ENCODE measurements at places on chromosomes 6 and 20. TPM values are rescaled to one million over a fixed set of nuclear protein-coding genes. Genes with fewer than 3 reads are reported as not detected.

GRCh38 chr6:71284785-71285184 lies 3.8 kb upstream of the OGFRL1 start:
- no peaks in the 10 kb centered on the region for H3K27me3 ChIP-seq
- no peak overlapping the region for H3K27ac ChIP-seq
- no peak overlapping the region for H3K4me3 ChIP-seq
- no peak for DNase-seq
- no peaks in the 10 kb centered on the region for H3K36me3 ChIP-seq
- peaks cover 7% of the 10 kb centered on the region for H3K4me1 ChIP-seq

DNA sequence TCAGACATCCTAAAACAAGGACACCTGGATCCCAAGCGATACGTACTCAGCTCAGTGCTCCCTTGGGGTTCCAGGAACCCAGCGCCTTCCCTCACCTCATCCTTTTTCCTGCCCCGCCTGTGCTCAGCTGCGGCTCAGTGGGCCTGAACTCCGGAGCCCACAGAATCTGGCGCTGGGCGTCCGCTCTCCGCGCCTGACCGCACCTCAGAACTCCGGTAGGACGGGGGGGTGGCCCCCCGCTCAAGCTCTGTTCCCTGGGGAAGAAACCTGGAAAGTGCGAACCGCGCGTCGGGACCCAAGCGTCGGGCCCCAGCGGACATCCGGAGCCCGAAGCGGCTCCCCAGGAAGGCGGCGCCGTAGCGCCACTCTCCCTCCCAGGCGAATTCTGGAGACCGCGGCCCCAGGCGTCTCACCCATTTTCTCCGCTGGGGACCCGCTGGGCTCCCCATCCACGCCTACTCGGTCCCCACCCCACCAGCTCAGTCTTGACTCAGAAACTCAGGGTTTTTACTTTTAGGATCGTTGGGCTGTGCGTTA lies 336 bp upstream of the LY6G5C start:
- H3K4me3 ChIP-seq, result peak overlapping the region; percentile 36
- H3K4me1 ChIP-seq, result no peaks in the 10 kb centered on the region
- no peaks in the 10 kb centered on the region for H3K36me3 ChIP-seq

GRCh38 chr6:41680182-41680965 lies 42.1 kb downstream of the MDFI start:
- no peak for DNase-seq
- H3K27me3 ChIP-seq, result no peaks in the 10 kb centered on the region
- H3K4me3 ChIP-seq, result no peak overlapping the region

DNA sequence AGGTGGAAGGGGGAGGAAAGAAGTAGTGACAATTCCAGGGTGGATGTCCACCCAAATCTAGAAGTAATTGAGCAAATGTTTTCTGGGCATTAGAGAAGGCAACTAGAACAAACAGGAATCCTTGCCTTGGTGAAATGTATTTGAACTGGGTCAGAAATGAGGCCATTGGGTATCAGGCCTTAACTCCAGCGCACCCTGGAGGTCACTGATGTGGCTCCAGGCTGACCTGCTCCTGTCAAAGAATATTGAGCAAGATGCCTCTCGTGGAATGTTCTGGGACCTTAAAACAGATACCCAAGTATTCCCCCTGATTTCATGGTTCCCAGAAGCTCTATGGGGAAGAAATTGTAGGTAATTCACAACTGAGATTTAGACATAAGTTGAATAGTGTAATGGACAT lies 6.9 kb downstream of the HLA-DPB1 start:
- peak; percentile 55 for DNase-seq
- H3K27ac ChIP-seq, result no peak overlapping the region
- no peaks in the 10 kb centered on the region for H3K27me3 ChIP-seq

GRCh38 chr6:14727494-14728395 lies 518.1 kb upstream of the JARID2 start:
- no peaks in the 10 kb centered on the region for H3K4me1 ChIP-seq
- H3K4me3 ChIP-seq, result no peak overlapping the region
- no peaks in the 10 kb centered on the region for H3K36me3 ChIP-seq

- H3K27ac ChIP-seq, result peak overlapping the region; percentile 44
- H3K4me3 ChIP-seq, result no peak overlapping the region
- DNase-seq, result no peak
- H3K4me1 ChIP-seq, result peaks cover 35% of the 10 kb centered on the region
- no peaks in the 10 kb centered on the region for H3K36me3 ChIP-seq
- no peaks in the 10 kb centered on the region for H3K27me3 ChIP-seq
Measured at GRCh38 chr20:25314497-25315417, 66.9 kb downstream of the PYGB start.

DNA sequence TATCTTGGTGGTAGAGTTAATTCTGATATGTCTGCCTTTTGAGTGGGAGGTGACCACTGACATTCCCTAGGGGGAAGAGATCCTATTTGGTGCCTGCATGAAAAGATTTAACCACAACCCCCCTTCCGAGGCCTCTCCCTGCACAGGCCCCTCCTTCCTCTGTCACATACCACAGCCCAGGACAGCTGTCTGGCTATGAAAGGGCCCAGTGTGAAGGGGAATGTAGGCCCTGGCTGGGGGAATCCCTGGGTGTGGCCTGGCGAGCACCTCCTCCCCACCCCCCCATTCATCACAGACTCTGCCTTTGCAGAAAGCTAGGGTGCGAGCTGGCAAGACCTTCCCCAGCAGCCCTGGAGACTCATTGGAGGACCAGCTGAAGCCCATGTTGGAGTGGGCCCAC lies 27.4 kb upstream of the MAPRE1 start:
- peaks cover 22% of the 10 kb centered on the region for H3K4me1 ChIP-seq
- no peak overlapping the region for H3K4me3 ChIP-seq
- no peaks in the 10 kb centered on the region for H3K27me3 ChIP-seq
- H3K27ac ChIP-seq, result no peak overlapping the region
- no peaks in the 10 kb centered on the region for H3K36me3 ChIP-seq
- DNase-seq, result no peak

DNA sequence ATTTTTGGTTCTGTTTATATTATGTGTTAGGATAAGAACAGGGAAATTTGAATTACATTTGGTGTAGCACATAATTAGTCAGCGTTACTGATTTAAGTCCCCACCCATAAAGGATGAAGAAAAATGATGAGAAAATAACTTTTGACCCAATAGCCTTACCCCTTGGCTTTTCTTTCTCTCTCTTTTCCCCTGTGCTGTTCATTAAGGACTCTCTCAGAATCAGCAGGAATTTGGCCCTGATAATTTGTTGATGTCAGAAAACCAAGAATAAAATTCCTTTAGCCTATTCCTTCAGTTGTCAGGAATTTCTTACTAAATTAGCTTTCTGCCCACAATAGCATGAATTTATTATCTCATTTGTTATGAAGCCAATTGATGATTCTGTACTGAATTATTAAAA lies 18.5 kb downstream of the PLCB1 start:
- no peak for DNase-seq
- no peaks in the 10 kb centered on the region for H3K4me1 ChIP-seq
- no peaks in the 10 kb centered on the region for H3K36me3 ChIP-seq

DNA sequence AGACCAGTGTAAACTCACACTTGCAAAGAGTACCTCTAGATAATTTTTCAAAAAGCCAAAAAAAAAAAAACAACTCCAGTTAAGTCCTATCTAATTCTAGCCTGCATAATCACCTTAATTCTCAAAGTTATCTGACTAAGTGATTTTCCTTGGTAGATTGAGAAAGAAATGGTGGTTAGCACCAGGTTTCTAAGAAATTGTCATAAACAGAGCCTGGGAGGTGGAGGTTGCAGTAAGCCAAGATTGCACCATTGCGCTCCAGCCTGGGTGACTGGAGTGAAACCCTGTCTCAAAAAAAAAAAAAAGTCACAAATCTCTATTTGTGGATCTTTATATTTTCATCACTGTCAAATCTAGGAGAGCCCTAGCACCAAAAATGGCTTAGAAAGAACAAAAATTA lies 8.9 kb downstream of the FBXO5 start:
- no peak overlapping the region for H3K4me3 ChIP-seq
- peaks cover 2% of the 10 kb centered on the region for H3K36me3 ChIP-seq
- no peaks in the 10 kb centered on the region for H3K4me1 ChIP-seq
- H3K27ac ChIP-seq, result no peak overlapping the region
- DNase-seq, result no peak

Gene RCAN2
- total RNA-seq, result 6.6 TPM

- peak overlapping the region; percentile 79 for H3K27ac ChIP-seq
- DNase-seq, result no peak
- no peaks in the 10 kb centered on the region for H3K36me3 ChIP-seq
- H3K27me3 ChIP-seq, result no peaks in the 10 kb centered on the region
- no peak overlapping the region for H3K4me3 ChIP-seq
Measured at GRCh38 chr6:42777126-42777822, 4.6 kb upstream of the BICRAL start.

DNA sequence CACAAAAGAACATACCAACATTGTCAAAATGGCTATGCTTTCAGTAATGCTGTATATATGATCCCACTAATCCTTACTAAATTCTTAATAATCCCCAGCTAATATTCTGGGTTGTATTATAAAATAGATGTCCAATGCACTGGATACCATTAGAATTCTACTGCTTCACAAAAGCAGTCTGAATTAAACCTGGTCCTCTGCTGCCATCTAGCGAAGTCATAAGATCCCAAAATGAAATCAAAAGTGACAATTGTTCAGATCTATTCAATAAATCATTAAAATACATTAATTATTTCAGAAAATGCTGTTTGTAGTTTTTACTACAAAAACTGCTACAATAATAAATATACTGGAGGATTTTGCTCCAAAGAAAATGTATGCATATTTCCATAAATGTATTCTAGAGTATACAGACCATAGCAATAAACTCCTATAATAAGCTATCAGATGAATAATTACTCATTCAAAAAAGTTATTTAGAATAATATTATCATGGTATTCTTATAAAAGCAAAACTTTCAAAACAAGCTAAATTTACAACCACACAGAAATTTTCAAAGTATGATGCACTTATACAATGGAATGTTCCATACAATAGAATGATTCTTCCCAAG lies 92.6 kb downstream of the RNGTT start:
- H3K36me3 ChIP-seq, result no peaks in the 10 kb centered on the region
- H3K27ac ChIP-seq, result no peak overlapping the region
- DNase-seq, result peak; percentile 71
- no peaks in the 10 kb centered on the region for H3K27me3 ChIP-seq
- no peaks in the 10 kb centered on the region for H3K4me1 ChIP-seq
- no peak overlapping the region for H3K4me3 ChIP-seq

DNA sequence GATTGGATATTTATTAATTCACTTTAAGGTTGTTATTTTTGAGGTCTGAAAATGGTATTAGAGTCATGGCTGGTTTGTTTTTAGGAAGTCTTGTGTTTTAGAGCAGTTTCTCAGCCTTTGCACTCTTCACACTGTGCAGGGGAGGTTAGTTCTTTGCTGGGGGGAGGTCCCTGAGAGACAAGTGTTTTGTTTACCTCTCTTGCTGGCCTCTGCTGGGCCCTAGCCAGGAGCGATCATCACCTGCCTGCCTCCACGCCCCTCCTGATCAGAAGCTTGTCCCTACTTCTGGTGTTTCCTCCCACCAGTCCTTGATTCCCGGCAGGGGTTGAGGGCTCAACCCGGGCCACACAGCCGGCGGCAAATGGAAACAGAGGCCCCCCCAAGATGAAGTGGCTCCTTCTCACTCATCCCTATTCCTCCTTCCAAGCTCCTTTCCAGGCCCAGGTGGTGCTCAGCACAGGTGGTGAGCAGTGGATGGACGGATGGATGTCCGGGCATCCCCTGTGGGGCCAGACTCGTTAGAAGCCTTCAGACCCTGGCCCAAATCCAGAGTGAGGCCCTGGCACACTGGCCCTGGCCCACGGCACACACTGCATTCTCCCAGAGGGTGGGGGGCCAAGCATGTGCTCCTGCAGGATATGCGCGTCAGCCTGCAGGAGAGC lies 51.3 kb downstream of the GRM4 start:
- no peak for DNase-seq
- H3K27me3 ChIP-seq, result peaks cover 52% of the 10 kb centered on the region
- no peak overlapping the region for H3K27ac ChIP-seq
- no peaks in the 10 kb centered on the region for H3K36me3 ChIP-seq
- H3K4me3 ChIP-seq, result no peak overlapping the region

DNA sequence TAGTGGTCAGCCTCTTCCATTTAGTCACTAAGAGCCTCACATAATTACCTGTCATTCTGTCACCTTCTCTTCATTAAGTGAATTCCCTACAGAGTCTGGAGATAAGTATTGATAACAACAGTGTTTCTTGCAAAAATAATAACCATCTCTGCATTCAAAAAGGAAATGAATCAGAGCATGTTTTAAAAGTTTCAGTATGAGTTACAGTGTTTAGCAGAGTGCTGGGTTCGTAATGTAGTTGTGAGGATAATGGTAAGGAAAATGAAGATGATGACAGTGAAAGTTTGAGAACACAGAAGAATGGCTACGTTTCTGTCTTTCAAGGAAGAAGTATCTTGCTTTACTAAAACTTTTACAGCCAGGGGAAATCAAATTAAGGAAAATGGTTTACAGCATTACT lies 31.3 kb downstream of the GPRC6A start:
- no peak for DNase-seq
- no peak overlapping the region for H3K4me3 ChIP-seq
- H3K4me1 ChIP-seq, result no peaks in the 10 kb centered on the region
- no peak overlapping the region for H3K27ac ChIP-seq
- H3K36me3 ChIP-seq, result no peaks in the 10 kb centered on the region

All from tibial nerve (tissue), 4 donors.